Smooth muscle cell of the pulmonary artery (primary cell): ENCODE measurements at places on chromosomes 4 and X. TPM values are rescaled to one million over a fixed set of nuclear protein-coding genes. Genes with fewer than 3 reads are reported as not detected.

Gene F11
- total RNA-seq, result not detected in 2 replicates

Gene RS1
- not detected in 2 replicates for total RNA-seq

Gene BGN
- 369 and 546 TPM in 2 replicates for total RNA-seq

Gene NDUFB11
- 46.9 and 48.3 TPM in 2 replicates for total RNA-seq

Gene LDB2
- total RNA-seq, result 11.3 and 70.6 TPM in 2 replicates

Gene AKAP14
- total RNA-seq, result not detected in 2 replicates

Gene FRMD7
- 0.03 and 0.07 TPM in 2 replicates for total RNA-seq
